NCI-H510A (cell line): ENCODE measurements at places on chromosomes 7 and 10.
A peak's percentile ranks its signal among the peaks of the same experiment; 100 is the strongest.

DNA sequence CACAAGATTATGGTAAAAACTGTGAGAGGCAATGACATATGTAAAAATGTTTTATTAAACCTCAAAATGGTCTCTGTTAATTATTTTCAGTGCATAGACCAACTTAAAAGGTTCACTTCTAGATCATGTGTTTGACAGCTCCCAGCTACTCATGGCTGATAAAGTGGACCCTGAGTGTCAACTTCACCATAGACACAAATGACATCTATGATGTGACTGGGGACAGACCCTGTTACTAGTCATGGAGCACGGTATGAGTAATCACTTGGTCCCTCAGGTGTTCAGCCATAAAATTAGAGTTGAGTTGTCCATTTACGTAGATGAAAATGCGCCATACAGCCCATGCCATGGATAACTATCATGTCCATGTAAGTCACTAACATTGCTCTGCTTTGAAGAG lies 199.8 kb downstream of the ZNF365 start:
- no peak for DNase-seq

DNA sequence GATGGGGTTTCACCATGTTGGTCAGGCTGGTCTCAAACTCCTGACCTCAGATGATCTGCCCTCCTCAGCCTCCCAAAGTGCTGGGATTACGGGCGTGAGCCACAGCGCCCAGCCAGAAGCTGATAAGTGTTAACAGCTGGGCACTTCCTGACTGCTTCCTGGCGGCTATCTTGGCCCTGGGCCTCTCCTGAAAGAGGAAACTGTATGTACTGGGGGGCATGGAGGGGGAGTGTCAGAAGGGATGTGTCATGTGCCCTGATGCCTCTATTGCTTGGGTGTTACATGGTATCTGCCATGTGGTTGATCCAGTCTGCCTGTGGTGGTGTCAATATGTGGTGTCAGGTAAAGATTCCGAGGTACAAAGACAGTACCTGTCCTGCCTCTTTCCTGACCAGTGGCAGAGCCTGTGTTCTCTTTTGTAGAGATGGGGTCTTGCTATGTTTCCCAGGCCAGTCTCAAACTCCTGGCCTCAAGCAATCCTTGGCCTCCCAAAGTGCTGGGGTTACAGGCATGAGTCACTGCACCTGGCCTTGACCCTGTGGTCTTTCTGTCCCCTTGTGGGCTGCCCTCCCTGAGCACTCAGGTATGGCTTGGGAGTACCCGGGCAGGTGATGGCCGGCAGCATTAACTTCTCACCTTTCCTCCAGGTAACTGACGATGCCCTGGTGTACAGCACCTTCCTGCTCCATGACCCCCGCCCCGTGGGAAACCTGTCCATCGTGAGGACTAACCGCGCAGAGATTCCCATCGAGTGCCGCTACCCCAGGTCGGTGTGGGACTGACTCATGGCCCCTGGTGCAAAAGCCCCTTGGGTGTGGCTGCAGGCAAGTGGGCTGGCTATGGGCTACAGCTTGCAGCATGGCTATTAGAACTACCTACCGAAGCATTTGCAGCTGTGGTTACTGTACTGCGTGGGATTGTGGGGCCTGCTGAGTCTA lies 4.4 kb downstream of the ZP3 start:
- DNase-seq = no peak

DNA sequence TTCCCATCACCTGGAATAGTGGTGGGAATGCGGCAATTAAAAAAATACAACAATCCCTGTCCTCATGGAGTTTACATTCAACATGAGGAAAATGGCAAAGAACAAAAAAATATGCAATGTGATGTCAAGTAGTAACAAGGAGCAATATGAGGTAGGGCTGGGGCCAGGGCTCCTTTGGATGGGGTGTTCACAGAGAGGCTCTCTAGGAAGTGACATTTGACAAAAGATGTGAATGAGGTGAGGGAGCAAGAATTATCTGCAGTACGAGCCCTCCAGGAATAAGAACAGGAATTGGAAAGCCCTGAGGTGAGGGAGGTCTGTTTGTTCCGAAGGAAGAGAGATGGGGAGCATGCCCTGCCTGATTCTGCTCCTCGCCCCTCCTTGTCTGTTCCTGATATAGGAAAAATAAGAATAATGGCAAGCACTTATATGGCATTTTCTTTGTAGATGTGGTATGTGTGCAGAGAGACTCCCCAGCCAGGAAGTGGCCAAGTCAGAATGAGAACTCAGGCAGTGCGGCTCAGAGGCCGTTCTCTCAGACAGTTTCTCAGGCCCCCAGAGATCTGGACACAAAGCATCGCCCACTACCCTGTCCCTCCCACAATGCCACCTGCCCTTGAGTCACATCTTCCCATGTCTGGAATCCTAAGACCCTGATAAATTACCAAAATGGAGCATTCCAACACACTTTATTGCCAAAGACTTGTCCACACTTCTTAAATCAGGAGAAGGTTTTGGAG lies 105.6 kb downstream of the APBB1IP start:
- DNase-seq = no peak

GRCh38 chr10:86082556-86082955 lies 284.0 kb downstream of the GRID1 start:
- DNase-seq = no peak

GRCh38 chr7:73740771-73741170 lies 2.2 kb upstream of the ABHD11 start:
- peak; percentile 86 for DNase-seq

DNA sequence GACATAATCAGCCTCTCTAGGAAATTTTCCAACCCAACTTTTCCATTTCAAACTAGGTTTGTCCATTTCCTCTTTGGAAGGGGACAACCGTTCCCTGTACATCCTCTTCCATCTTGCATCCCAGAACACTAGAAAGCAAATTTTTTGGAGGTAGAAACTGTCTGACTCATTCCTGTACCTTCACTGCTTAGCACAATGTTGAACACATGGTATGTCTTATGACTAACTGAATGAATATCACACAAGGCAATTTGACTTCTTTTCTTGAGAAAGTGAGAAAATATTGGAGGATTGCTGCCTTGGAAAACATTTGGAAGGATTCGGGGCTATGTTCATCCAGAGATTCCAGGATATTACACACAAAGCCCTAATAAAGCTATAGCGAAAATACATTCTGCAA lies 289.1 kb downstream of the FGFR2 start:
- DNase-seq = no peak

DNA sequence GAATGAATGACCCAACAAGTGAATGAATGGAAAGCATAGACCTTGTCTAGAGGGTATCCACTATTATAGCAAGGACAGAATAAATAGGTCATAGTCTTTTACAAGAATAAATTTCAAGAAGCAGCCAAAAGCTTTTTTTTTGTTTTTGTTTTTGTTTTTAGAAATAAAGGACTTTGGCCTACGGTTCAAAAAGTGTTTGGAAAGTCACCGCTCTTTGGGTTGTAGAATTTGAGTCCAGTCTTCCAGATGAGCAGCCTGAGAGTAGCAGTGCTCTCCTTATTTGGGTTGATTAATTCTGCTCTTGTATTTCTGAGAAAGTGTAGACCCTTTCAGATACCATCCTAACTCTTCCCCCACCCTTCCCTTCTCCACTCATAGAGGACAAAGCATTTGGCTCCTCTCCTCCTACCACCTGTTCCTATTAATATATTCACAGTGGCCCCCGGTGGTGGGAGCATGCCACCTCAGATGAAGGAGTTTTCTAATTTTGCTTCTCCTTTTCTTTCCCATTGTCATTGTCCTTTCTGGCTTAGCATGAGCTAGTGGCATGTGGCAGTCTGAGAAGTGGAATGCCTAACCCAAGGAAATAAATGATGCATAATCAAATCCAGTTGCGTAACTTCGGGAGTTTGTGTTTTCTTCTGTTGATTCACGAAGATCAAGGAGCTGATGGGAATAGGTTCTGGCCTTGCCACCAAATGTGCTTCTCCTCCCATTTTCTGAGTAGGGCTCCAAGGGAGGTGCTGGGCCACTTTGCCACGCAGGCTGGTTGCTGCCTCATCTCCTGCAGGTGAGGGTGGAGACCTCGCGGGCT lies 114.7 kb downstream of the CHN2 start:
- no peak for DNase-seq

DNA sequence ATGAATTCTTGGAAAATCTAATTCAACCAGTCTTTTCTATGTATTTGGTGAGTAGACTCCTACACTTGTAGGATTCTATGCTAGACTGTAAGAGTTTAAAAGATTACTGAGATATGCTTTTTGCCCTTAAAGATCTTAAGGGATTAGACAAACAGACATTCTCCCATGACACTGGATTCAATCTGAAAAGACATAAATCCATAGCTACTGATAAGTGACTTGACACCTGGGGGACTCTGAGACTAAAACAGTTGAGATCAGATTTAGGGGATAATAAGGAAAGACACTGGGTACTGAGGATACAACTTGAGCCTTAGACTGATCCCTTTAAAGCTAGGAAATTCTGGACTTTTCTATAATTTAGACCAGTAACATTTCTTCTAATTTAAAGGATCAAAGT lies 1233.4 kb downstream of the XPNPEP1 start:
- DNase-seq = no peak

GRCh38 chr7:124032369-124033094 lies at the start of gene TMEM229A:
Gene TMEM229A, minus strand, starts transcription at chr7:124033067. Its CDS starts 64 bp downstream, at chr7:124033003.
- no peak for DNase-seq

DNA sequence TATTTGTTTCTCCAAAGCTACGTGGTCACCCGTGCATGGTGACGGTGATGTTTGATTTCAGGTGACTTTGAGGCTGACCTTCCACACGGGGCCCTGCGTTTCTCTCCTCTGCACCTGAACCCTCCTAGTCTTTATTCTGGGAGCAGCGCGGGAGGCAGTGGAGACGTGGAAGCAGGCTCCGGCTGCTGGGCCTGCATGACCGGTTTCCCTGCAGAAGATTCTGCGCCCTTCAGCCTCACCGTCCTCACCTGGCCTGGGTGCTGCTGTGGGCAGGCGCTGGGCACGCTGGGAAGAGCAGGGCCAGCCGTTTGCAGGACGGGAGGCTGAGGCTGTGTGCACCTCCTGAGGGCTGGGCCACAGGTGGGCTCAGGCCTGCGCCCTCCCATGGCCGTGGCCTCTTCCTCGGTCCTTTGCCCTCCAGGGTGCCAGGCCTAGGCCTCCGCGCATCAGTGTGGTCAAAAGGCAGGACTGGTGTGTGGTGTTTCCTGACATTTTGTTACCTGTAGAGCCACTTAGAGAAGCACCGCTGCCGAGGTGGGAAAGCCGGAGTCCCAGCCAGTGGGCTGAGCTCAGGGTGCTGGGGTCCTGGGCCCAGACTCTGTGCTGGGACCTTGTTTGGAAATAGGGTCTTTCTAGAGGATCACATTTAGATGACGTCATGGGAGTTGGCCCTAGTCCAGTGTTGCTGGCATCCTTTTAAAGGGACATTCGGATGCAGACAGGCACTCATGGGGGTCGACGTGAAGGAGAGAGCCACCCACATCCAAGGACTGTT lies 478.3 kb downstream of the DNAJB6 start:
- DNase-seq = no peak

DNA sequence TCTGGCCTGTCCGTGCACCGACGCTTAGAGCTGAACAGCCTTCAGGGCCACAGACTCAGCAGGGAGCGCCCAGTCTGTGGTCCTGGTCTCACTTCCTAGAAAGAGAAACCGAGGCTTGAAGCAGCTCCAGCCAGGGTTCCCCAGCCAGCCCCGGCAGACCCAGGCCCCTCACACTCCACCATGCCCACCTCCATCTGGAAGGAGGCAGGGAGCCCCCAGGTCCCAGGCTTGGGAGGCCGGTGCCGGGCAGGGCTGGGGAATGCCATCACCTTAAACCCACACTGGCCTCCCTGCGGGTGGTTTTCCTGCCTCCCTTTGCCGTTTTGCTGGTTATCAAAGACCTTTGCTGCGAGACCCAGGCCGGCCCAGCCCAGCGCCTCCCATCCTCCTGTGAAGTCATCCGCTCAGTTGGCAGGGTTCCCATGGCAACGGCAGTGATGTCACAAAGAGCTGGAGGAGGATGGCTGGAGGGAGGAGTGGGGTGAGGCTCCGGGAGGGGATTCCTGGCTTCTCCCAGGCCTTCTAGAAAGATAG lies 24.0 kb downstream of the ELFN1 start:
- DNase-seq = peak; percentile 51

GRCh38 chr7:17554341-17555015 lies 256.0 kb downstream of the AHR start:
- no peak for DNase-seq

- DNase-seq = no peak
These were observed 4.7 kb upstream of the DEPP1 start for GRCh38 chr10:44983066-44983894.
